ENCODE measurements at places on chromosomes 5 and 9. TPM values are rescaled to one million over a fixed set of nuclear protein-coding genes. Genes with fewer than 3 reads are reported as not detected.

The IFNB1 gene
- total RNA-seq, result 0.46 TPM

The NKD2 gene
- total RNA-seq, result 1.8 TPM

The SLCO6A1 gene
- total RNA-seq, result not detected

The PGGT1B gene
- 41.5 TPM for total RNA-seq

The CAPSL gene
- 3.5 TPM for total RNA-seq

The NPR3 gene
- 0.16 TPM for total RNA-seq

The MAML1 gene
- total RNA-seq, result 25.3 TPM

Data from activated naive CD4-positive, alpha-beta T cell treated with anti-CD3 and anti-CD28 coated beads, Interleukin-2, amount 50 U/mL, for 72 hours (primary cell).